SW480 (cell line): ENCODE measurements at places on chromosomes 4 and X.

GRCh38 chr4:113407409-113407808, 354.1 kb downstream of the CAMK2D start:
- no peak for DNase-seq

GRCh38 chrX:43813898-43814297, 68.4 kb downstream of the MAOB start:
- peak; percentile 18 for DNase-seq

DNA sequence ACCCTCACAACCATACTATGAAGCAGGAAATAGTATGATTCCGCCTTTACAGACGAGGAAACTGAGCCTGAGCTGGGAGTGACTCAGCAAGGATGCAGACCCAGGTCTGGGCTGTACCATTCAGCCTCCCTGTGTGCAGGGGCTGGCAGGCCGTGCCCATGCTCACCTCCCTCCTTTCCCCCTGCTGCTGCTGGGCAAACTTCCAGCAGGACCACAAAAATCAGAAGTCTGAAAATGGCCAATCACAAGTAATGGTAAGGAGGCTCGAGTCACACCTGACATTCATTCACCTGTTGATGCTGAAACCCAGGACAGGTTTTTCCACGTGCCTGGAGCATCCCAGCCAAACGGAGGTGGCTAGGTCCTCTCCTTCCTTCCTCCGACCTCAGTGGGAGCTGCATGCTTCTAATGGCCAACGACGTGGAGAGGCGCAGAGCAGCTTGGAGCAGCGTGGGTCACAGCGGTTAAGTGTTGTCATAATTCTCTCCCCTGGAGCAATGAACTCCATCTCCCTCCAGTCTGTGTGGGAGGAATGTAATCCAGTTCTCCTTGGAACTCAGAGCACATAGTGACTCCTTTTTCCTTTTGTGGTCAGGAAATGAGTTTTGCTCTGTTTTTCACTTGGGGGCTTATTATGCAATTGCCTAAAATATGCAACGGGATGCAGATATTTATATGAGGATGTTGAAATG, 371.7 kb downstream of the BCOR start:
- no peak for DNase-seq

GRCh38 chr4:7355795-7356194, 78.9 kb downstream of the PSAPL1 start:
- no peak for DNase-seq

DNA sequence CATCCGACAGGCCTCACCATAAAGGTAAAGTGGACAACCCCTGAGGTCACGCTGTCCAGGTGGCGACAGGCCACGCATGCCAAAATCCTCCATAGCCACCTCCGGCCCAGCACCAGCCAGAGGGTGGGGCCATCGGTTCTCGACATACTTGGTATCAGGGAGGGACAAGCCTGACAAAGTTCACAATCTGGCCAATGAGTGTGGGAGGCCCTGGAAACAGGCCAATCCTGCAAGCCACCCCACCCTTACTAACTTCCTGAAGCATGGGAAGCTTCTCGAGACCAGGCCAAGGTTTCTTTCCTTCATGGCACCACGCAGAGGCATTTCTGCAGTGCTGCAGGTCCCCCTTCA, 73.8 kb downstream of the MTMR1 start:
- no peak for DNase-seq

- DNase-seq: no peak
These were observed 217.2 kb downstream of the SPRY1 start for GRCh38 chr4:123613586-123614344.

DNA sequence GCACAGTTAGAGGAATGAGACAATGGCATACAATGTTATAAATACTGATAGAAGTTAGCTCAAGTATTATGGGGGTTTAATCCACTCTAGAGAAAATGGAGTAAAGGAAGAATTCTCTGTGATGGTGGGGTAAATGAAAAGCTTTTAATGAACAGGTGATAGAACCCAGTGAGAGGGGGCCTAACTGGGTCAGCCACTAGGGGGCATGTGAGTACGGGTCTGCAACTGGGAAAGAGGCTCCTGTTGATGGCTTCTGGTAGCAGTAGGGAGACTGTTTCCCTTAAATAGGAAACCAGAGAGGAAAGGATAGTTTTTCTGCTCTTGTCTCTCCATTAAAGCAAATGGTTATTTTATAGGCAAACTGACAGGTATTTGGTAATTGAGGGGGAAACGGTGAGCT, 132.8 kb upstream of the GPR101 start:
- no peak for DNase-seq
